Head of caudate nucleus (tissue), 42 donors: ENCODE measurements at places on chromosomes 12 and 14.
A peak's percentile ranks its signal among the peaks of the same experiment; 100 is the strongest.

- DNase-seq = no peak
These were observed 56.9 kb upstream of the DHRS4 start for GRCh38 chr14:23896609-23897153.

DNA sequence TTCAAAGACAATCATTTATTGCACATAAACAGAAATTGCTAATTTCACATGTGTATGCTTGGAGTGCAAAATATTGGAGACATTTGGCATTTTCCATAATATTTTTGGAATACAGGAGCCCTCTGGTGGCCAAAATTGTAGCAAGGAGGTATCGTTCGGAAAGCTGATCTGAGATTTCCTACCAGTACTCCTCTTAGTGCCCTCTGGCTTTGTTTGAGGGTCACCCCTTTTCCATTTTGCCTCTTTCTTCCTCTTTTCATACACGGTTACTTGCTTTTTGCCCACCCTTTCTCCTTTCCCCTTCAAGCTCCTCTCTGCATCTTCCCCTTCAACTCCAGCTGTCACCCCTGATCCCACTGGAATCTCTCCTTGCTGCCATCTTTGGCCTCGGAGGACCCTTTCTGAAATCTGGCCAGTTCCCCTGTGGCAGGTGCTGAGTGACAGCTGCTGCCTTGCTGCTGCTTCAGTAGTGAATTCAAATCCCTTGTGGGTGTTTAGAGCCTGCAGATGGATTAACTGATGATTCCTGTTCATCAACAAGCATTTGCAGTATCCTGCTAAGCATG is 164.6 kb upstream of the PARP11 start:
- DNase-seq = no peak

GRCh38 chr12:81347404-81347803 is 269.5 kb downstream of the ACSS3 start:
- no peak for DNase-seq

DNA sequence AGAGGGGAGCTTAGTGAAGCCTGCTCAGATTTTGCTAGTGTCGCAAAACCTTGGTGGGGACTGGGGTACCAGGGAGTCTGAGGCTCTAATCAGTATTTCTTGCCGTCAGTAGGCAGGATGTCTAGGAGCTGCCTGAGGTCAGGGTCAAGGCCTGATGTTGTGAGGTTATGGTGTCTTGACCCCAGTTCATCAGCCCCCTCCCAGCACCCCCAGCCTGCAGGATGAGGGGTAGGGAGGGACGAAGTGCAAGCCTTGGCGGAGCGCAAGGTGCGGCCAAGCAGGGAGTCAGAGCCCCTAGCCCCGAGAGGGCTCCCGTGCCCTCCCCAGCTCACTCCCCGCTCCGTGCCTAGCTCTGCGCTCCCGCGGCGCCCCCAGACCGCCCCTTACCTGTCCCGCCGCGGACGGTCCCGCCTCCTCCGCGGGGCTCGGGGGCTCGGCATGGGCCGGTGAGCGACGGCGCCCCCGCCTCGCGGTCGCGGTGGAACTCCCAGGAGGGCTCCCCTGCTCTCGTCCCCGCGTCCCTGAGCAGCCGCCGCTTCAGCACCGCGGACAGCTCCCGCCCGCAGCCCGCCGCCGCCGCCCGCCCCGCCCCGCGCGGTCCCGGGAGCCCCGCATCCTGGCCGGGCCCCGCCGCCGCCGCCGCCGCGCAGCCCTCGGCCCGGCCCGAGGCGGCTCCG is 347 bp downstream of the SYNDIG1L start:
- no peak for DNase-seq

- no peak for DNase-seq
These were observed 114.4 kb upstream of the OVCH1 start for GRCh38 chr12:29611906-29612305.

GRCh38 chr14:74571901-74572725 is 39.9 kb downstream of the LTBP2 start:
- DNase-seq = peak; percentile 74

GRCh38 chr14:55624913-55625312 is 44.9 kb downstream of the KTN1 start:
- DNase-seq = no peak

- DNase-seq = no peak
These were observed 120.0 kb downstream of the PPFIA2 start for GRCh38 chr12:81639196-81639595.

DNA sequence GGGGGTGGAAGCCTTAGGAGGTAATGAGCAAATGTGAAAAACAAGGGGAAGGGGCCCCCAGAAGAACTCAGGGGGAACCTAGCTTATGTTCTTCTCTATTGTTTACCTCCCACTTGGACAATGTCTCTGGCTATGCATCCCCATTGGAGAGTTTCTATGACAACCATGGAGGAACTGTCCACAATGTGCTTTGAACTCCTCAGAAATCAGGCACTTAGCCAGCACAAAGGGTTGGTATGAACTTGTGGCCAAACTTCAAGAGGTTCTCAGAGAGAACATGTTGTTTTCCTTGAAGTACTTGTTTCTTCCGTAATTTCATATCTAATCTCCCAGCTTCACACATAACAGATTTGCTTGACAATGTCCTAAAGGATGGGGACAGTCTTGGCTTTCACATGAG is 202.8 kb upstream of the PELI2 start:
- DNase-seq = no peak

DNA sequence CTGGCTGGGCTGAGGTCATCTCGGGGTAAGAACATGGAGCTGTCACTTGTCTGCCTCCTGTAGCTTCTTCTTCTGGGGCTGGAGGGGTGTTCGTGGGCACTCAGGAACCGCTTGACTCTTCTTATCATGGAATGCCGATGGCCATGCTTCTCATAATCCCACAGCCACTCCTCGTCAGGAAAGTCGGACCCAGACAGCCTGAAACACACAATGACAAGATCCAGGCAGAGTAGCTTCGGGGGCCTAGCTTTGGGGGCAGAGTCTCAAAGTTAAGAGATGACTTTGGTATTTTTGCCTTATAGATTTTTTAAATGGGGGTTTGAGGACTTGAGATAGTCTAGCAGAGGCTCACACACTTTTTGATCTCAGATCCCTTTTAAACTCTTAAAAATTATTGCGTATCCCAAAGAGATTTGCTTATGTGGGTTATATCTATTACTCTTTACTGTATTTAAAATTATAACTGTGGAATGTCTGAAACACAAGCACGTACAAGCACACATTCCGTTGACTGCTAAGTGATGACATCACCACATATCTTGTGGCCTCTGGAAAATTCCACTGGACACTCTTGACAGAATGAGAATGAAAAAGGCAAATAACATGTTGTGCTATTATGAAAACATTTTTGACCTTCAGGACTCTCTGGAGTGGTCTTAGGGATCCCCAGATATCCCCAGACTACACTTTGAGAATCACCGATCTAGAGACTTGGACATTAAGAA is 43.3 kb downstream of the BEST3 start:
- no peak for DNase-seq

- no peak for DNase-seq
These were observed 22.3 kb downstream of the FBXW8 start for GRCh38 chr12:116933091-116933490.

DNA sequence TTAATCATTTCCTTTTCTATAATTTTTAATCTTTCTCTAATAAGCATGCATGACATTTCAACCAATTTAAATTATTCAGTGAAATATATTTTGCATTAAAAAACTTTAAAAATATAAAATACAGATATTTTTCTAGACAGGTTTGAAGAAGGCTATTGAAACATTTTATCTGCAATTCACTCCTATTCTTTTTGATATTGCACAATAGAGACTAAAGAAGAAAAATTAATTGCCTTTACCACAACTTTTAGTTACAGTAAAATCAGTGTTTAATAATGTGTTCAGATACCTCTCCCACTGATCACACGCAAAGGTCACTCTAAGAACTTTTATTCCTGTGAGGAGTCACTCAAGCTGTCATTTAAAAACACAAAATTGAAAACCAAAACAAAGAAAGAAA is 1416.7 kb downstream of the FSCB start:
- DNase-seq = no peak

GRCh38 chr12:124511259-124511985 is 56.0 kb downstream of the NCOR2 start:
- DNase-seq = no peak

DNA sequence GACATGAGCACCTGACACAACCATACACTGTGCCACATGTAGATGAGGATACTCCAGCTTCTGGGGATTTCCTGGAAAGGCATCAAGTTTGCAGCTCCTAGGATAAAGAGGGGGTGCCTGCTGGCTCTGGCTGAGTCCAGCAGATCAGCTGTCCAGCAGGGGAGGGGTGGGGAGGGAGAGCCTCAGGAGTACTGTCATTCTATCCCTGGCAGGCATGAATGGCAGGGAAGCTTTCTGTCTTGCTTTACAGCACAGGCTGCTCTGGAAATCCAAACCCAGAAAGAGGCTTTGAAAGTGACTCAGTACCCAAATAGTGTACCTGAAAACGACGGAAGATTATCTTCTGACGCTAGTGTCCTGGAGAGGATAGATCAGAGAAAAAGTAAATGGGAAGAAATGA is 32.2 kb downstream of the SLC8A3 start:
- DNase-seq = no peak

DNA sequence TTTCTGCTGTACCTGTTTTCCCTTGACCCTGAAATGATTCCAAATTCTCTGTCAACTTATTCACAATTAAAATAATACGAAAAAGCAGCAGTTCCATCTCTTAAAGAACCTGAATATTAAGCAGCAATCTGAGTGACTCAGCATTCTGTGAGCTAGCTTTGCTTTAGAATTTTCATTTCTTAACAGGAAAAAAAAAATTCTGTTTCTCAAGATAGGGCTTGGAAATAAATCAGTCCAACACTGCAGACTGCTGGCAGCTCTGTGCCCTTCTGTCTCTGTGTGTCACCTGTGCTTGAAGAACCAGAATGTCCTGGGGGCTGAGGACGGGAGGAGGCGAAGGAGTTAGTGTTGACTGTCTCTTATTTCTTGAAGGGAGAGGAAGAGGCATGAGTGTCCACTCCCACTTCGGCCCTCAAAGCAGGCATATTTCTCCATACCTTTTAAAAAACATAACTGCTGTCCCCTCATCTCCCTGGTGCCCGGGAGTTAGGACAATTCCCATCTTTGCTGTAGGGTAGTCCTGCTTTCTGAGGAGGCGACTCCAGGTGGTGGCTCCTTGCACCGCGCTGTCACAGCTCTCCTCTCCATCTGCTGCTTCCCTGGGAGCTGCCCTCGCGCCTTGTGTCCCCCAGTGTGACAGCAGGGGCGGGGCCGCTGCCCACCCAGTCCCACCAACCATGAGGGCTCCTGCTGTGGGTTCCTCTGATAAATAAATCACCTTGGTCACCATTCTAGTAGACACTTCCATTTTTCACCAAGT is 203.1 kb downstream of the CALM1 start:
- DNase-seq = no peak

DNA sequence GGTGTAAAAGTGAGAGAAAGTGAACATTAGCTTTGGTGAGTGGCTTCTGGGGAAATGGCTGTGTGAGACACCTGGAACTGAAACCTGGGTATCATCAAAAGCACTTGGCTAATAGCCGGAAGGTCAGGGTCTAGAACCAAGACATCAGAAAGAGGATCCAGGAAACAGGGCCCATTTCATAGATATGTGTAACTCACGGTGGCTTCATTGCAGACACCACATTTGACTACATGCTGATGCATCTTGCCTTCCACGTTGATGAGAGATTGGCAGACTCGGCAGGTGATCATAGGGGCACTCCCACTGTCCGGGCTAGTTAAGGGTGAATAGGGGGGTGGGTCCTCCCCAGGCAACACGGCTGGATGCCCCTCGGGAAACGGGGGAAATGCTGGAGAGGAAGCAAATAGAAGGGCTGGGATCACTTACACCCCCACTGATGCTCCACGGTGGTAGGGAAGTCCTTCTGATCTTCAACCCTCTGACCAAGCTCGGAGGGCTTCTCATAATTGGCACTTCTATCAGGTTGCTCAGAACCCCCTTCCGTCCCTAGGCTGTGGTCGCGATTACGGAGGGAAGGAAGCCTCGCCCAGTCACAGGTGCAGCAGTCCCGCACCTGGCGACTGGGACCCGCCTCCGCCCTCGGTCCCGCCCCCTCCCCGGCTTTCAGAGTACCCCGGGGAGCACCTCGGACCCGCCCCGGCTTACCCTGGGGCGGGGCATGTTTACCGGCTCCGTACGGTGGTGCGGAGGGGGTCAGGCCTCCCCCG is 593 bp downstream of the PIP4P1 start:
- no peak for DNase-seq

DNA sequence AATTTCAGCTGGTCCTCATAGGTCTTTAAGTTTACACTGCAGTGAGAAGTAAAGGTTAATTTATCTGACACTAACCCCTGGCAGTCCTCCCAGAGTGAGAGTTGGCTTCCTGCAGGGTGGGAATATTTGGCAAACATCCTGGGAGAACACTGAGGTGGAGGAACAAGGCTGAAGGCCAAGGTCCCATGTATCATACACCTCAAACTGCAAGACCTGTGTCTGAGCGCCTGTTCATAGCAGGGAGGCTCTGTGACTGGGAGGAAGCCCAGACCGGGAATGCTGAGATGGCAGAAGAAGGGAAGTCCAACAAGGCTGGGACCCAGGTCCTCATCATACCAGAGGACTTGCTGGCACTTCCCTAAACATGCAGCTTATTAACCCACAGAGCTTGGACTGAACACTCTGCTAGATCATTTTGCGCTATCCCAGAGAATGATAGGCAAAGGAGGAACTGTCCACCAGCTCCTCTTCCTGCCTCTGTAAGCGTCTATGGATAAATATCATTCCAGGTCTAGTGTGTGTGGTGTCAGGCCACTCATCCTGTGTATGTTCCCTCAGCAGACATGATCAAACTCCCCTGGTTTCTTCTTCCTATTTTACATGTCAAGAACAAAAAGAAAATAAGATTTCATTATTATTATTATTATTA is 199.6 kb upstream of the CNOT2 start:
- no peak for DNase-seq

DNA sequence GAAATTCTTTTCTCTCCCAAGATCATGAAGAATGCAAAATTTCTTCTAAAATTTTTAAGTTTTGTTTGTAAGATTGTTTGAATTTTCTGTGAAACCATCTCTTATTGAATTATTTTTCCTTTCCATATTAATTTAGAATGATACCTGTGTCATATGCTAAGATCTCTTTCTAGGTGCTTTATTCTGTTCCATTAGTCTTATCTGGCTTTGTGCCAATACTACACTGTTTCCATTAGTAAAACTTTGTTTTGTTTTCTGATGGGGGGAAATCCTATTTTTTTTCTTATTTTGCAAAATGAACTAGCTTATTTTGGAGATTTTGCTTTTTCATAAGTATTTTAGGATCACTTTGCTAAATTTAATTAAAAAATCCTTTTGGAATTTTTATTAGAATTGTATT is 193.9 kb downstream of the FUT8 start:
- no peak for DNase-seq

- no peak for DNase-seq
These were observed 527.2 kb downstream of the NRXN3 start for GRCh38 chr14:78697341-78697740.

GRCh38 chr14:38904959-38905358 is 198.1 kb downstream of the SEC23A start:
- DNase-seq = no peak

DNA sequence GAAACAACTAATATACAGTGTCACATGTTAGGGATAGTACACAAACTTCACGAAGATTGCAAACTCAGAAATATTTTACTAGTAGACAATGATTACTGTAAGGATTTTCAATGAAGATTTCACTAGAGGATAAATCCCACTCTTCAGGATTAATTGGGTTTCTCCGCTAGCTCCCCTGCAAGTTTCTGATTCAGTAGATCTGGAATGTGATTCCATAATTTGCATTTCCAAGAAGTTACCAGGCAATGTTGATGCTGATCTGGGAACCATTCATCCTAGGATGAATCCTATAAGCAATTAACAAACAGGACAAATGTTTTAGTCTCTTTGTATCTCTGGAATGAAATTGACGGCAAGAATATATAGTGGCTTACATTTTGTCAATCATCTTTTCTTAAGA is 272.4 kb downstream of the ALX1 start:
- DNase-seq = no peak
